ENCODE measurements at places on chromosomes 12 and 14.

DNA sequence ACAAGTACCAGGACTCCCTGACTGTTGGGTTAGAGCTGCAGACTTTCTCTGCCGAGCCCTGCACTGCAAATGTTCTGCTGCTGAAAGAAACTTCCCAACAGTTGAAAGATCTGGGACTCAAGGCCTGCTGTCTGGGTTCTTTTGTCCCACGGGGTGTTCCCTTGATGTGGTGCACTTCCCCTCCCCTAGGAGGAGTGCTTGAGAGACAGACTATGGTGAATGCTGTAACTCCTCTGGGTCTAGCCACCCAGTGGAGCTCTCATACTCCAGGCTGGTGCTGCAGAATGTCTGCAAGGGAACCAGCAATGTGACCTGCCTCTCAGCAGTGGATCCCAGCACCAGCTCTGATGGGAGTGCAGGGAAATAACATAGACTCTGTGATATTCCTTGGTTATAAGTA is 129.2 kb upstream of the SLCO1B1 start:
- DNase-seq = no peak

GRCh38 chr14:84458881-84459280 is 1071.1 kb upstream of the FLRT2 start:
- no peak for DNase-seq

- DNase-seq = no peak
Observed at GRCh38 chr14:91351512-91351862, 66.1 kb downstream of the CCDC88C start.

GRCh38 chr14:51478175-51478621 is 173.5 kb upstream of the FRMD6 start:
- no peak for DNase-seq

DNA sequence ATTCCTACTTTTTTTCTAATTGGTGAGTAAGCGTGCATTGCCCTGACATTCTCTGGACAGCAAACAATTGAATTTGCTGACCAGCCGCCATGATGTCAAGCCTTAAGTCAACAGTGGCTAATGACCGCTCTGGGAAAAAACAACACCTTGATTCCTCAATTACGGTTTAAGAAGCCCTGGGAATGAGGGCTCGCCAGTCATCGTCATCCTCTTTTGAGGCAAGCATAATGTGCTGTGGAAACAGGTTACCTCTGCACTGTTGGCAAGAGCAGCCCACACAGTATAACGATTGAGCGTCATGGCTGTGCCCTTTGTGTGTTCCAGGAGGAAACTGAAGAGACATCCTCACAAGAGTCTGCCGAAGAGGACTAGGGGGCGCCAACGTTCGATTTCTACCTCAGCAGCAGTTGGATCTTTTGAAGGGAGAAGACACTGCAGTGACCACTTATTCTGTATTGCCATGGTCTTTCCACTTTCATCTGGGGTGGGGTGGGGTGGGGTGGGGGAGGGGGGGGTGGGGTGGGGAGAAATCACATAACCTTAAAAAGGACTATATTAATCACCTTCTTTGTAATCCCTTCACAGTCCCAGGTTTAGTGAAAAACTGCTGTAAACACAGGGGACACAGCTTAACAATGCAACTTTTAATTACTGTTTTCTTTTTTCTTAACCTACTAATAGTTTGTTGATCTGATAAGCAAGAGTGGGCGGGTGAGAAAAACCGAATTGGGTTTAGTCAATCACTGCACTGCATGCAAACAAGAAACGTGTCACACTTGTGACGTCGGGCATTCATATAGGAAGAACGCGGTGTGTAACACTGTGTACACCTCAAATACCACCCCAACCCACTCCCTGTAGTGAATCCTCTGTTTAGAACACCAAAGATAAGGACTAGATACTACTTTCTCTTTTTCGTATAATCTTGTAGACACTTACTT is 138.9 kb downstream of the HMGA2 start:
- peak; percentile 57 for DNase-seq

- no peak for DNase-seq
Observed at GRCh38 chr14:51922624-51923023, 62.2 kb downstream of the GNG2 start.

GRCh38 chr14:23618415-23618988 is 17.7 kb upstream of the DHRS2 start:
- no peak for DNase-seq

DNA sequence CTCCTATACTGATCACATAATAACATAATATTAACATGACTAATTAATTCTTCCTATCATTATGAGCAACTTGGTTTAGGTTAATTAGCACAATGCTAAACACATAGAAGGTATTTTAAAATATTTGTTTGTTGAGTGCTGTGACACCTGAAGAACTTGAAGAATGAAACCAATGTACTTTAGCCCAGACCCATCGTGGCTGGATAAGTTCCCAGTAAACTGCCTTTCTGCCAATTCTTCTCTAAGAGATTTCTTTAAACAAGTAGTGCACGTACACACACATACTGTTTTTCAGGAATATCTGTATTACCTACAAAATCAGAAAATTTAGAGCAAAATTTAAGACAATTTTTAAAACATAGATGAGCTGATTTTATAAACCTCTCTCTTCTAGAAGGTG is 207.4 kb upstream of the SSTR1 start:
- no peak for DNase-seq

DNA sequence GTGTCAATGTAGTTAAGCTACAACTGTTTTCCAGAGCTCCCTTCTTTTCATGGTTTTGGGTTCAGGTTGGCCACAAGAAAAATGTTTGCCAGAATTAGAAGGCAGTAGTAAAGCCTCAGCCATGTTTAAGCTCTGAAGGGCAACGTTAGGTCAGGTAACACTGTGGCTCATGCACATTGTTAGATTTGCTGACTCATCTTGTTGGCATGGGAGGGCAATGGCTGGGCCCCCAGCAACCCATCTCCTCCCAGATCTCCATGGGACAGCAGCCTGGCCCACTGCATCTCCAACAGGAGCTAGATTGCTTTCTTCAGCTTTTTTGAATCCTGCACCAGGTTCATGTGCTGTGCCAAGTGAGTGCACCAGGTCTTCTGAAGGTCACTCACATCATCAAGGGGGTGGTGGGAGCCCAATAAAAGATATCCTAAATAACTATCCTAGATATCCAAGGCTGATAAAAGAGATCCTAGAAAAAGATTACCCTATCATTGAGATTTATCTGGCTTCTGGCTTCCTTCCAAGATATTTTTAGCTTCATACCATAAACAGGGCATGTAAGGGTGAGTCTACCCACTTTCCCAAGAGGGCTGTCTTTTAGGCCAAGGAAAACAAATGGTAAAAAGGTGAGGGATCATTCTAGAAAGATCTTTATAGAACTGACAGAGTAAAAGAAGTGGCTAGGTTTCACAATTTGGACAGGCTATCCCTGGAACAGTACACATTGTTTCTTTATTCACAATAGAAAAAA is 28.9 kb downstream of the PTGER2 start:
- DNase-seq = peak; percentile 18

- no peak for DNase-seq
Observed at GRCh38 chr14:104321088-104321801, 182.9 kb downstream of the KIF26A start.

DNA sequence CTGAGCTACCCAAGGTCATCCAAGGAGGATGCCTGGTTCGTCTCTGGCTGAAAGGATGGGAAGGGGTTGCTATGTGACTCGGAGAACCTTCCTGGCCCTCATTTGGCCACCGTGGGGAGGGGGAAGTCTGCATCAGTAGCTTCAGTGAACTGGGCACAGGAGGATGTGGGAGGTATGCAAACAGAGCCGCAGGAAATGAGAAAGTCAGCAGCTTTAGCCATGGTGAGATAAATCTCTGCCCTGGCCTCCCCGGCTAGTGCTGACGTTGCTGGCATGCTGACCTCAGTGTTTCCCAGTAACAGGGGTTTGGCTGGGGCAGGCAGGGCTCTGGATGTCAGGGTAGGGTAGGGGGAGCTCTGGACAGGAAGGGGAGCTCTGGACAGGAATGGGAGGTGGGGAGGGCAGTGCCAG is 2.3 kb upstream of the CEBPE start:
- DNase-seq = no peak

DNA sequence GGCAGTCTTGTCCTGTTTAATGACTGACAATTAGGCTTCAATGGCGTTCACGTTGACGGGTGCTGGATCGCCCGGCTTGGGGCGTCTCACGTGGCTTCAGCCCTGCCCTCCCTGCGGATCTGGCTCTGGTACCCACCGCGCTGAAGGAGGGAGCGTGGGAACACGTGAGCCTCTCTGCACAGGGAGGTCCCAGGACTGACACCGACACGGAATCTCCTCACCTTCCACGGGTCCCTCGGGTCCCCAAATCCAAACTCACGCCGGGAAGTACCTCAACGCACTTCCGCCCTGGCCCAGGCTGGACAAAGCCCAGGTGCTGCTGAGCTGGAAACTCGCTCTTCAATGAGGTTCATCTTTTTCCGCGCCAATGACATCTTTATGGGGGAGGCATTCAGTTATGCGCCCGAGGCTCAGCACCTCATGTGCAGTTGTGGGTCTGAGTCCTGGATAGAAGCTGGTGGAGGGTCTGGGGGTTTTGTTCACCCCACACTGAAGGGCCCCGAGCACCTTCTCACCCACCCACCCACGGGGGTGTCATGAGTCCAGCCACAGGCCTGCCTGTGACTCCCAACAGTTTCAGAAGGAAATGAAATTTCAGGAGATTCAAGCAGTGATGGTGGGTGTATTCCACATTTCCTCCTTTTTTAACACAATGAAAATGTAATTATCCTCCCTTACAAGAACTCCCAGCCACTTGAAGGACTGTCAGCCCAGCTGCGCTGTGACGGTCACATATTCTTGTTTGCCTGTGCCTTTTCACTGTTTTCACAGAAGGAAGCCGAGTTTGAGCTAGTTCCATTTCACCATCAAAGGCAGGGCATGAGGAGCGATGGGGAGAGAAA is 251.7 kb upstream of the SFSWAP start:
- DNase-seq = no peak

DNA sequence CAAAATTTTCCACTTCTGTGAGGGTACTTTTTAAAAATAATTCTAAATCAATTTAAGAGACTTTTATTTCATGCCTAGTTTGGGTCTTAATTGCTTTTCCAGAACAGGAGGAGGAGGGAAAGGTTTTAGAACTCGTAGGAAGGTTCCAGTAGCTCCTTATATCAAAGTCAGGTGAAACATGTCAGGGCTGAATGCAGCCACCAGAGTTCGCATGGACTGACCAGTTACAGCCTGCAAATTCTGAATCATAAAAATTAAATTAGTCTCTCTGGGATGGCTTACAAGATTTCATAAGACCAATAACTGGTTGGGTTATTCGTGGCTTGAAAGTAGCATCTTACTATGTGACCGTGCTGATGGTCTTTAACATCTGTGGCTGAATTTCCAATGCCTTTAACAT is 397 bp downstream of the BDKRB1 start:
- DNase-seq = no peak

DNA sequence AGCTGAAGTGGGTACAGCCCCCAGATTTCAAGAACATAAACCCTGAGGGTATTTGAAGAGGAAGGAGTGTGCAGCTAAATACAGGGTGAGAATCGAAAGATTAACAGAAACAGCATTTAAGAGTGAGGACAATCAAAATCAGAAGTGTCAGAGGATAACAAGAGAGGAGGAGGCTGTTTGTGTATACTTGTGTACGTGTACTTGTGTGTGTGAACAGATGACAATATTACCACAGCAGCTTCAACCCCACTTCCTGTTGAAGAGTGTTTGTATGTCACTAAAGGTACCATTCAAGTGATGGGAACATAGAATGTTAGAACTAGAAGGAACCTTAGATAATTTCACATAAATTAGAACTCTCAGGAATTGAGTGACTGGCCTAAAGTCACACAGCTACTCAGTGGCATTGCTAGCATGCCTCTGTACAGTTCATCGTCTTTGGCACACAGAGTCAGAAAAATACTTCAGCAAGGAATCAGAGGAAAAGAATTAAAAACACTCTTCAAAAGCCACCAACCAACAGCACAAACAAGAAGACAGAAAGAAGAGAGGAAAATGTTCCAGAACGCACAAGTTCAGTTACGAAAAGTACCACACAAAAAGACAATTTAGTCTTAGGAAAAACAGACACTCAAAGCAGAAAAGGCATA is 164.3 kb upstream of the BCL2L14 start:
- DNase-seq = no peak

DNA sequence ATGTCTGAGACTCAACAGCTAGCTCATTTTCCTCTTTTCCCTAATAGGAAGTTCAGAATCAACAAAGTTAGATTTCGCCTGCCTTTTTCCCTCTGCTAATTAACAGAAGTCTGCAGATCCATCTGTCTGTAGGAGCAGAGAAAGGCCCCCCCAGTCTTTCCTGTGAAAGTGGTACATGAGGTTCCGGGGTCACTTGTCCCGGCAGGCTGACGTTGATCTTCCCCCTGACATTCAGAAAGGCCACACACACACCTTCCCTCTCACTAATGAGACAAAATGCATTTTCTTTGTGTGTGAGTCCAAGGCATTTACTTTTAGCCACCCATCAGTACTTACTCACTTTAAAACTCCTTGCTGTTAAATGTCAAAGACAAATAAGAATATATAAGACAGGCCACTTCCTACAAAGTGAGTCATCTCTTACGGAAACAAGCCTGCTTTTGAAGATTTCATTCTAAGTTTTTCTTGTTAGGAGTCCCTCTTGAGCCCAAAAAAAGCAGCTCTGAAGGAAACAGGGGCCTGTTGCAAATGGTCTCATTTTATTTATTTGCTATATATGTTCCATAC is 138.7 kb downstream of the TTC7B start:
- DNase-seq = peak; percentile 68

DNA sequence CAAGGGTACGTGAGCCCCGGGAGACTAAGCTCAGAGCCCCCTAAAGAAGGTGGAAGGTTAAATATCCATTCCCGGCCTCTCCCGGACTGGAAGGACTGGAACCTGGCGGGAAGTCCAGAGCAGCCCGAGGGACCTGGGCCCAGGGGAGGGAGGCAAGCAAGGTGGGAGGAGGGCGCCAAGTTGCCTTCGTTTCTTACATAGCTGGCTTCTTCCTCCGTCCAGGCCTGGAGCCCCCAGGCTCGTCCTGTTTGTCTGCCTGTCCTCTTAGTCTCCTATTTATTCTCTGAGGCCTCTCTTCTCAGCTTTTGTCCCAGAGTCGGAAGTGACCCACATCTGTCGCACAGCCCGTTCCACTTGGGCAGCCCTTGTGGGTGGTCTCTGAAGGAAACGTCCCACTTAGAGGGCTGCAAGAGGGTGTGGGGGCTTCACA is 745 bp downstream of the PCK2 start:
- DNase-seq = no peak

GRCh38 chr14:67523764-67524633 is 9.1 kb upstream of the PLEKHH1 start:
- no peak for DNase-seq

- DNase-seq = no peak
Observed at GRCh38 chr12:130435826-130436225, 98.1 kb downstream of the PIWIL1 start.

All from SJSA1 (cell line).